ENCODE measurements at places on chromosomes 3 and 15. TPM values are rescaled to one million over a fixed set of nuclear protein-coding genes. Genes with fewer than 3 reads are reported as not detected.

DNA sequence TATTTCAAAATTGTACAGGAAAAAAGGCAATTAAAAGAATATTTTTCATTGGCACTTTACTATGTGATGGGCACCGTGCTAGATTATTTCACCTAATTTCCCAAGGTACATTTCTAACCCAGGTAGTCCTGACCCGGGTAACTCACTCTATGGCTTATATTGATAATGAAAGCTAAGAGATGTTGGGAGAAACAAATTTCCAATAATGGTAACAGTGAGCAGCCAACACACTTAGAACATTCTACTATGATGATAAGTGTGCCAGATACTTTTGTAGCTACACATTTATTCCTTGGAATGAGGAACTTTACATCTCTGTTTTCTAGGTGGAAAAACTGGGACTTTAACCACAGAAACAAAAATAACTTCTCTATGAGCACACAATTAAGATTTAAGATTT lies 7.5 kb downstream of the CCNL1 start:
- DNase-seq = no peak

Gene KLHL6
- 1.2 TPM for total RNA-seq

DNA sequence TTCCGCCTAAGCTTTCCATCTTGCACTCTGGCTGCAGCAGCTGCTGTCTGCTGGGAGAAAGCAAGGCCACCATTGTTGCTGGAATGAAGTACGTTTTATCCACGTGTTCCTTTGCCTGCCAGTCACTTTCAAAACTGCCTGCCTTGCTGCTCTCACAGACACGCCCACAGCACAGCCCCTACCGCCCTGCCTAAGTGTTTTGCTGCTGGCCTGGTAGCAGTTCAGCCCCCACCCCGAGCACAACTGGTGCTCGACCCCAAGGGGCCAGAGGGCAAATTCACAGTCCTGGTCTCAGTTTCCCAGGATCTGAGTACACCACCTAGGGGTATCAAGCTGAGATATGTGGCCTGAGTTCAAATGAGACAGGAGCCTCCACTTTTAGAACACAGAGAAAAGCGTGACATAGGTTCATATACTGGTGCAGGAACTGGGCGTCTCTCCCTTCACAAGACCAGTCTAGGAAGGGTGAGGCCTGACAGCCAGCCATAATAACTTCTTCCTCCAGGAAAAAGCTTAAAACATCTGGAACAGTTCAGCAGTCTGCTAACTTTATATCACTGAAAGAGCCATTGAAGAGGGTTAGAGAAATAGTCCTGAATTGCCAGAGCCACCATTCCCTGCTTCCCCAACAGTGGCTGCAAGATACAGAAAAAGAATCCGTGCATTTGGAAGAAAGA lies 1012.3 kb downstream of the ZPLD1 start:
- no peak for DNase-seq

- no peak for DNase-seq
Measured at GRCh38 chr3:71271596-71271995, 311.9 kb downstream of the FOXP1 start.

- DNase-seq = no peak
Measured at GRCh38 chr15:95017666-95018328, 786.4 kb downstream of the MCTP2 start.

DNA sequence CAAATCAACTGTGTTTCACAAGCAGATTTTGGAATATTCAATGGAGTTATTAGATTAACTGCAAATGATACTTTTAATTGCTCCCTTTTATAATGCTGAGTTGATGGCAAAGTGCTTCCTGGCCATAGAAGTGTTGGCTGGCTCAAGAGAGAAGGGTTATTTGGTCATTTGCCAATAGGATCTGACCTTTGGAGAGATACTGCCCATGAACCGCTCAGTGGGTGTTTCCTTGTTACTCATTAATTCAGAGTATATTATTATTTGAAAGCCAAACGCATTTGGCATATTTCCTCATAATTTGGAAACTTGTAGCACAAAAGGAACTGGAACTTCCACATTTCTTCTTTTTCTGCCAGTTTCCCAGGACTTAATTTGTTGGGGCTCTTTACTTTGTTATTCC lies 234.7 kb downstream of the CDIN1 start:
- DNase-seq = no peak

Gene PRRT3
- total RNA-seq = 10.1 TPM

GRCh38 chr15:25180606-25181292 lies 226.0 kb downstream of the SNRPN start:
- no peak for DNase-seq

Data from prostate gland (tissue), 2 donors.